ENCODE measurements at places on chromosomes 3 and 15. TPM values are rescaled to one million over a fixed set of nuclear protein-coding genes. Genes with fewer than 3 reads are reported as not detected.
A peak's percentile ranks its signal among the peaks of the same experiment; 100 is the strongest.

- DNase-seq, result peak; percentile 85
These were observed 103.5 kb upstream of the SLC7A14 start for GRCh38 chr3:170689296-170689829.

DNA sequence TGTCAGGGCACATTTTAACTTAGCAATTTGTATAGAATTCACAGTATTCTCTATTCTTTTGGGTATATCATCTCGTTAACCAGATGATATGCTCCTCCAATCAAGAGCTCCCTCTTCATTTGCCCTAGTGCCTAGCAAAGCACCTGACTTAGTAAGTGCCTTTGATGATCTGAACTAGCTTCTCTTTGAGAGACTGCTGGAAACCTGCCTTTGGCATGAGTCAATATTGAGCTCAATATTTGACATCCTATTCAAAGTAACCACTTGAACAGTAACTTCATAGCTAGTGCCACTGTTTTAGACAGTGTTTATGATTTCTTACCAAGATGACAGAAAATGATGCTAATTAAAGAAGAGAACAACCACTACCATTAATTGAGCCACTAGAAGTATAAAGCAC is 696.3 kb upstream of the UBE2E2 start:
- DNase-seq, result no peak

- no peak for DNase-seq
These were observed 14.4 kb upstream of the WNT7A start for GRCh38 chr3:13894096-13894806.

- DNase-seq, result no peak
These were observed 5.5 kb upstream of the RNF111 start for GRCh38 chr15:58981808-58982475.

GRCh38 chr3:130515755-130516154 is 1.2 kb upstream of the COL6A6 start:
- DNase-seq, result no peak

DNA sequence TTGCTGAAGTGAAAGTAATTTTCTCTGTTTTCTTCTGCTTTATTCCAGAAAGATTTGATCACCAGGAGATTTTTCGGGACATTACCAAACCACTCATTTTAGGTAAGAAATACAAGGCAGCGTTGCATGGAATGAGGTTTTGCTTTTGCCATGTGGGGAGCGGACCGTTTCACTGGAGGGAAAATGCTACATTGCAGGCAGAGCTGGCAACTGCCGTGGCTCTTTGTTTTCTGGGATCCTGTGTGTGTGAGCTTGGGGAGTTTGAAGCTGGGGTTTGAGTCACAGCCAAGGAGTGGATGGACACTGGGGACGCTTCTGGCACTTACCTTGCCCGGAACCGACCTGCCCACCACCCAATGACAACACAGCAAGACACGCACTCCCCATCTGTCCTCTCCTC is 109.9 kb downstream of the APBA2 start:
- DNase-seq, result no peak

GRCh38 chr3:128787256-128788253 is 61.6 kb downstream of the RAB7A start:
- DNase-seq, result peak; percentile 52

GRCh38 chr3:56988458-56989168 is 71.9 kb upstream of the SPATA12 start:
- peak; percentile 76 for DNase-seq

- DNase-seq, result peak; percentile 5
These were observed 53.5 kb upstream of the ADAMTS9 start for GRCh38 chr3:64741341-64741740.

DNA sequence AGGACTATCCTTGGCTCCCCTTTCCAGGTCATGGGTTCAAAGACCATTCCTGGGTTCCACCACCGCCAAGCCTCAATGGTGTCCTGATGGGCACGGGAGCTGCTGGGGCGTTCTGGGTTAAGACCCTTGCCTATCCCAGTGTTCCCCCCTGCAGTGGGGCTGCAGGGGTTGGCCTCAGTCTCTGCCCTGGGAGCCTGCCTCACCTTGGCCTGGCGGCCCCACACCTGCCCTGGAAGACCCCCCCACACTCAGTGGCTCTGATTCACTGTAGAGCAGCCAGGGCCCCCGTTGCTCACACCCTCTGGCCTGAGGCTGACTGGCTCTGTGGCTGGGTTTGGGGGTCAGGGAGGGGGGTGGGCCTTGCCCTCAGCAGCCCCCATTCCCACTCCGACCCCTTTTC is 22.0 kb downstream of the C15orf39 start:
- DNase-seq, result no peak

DNA sequence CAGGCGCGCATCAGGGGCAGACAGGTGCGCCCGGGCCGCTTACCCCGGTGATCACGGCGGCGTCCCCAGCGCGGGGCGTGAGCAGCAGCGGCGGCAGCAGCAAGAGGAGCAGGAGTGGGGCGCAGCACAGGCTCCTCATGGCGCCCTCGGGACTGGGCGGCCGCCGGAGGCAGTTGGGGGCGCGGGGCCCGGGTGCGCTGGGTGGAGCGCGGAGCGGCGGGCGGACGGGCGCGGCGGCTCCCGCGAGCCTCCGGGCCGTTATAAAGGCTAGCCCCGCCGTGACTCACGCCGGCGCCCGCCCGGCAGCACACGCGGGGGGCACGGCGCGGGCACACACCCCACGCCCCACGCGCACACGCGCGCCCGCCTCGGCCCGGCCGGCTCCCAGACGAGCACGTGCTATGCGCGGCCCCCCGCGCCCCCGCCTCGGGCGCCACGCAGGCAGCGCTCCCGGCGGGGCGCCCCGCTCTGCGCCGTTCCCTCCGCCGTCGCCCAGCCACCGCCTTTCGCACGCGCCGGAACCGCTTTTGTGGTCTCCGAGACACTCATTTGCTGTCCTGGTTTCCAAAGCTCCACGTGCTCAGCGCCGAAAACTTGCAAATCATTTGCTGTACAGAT is at the start of gene PROK2:
TSS of gene PROK2 (minus strand) at position 235 of the 618 bp plus-strand sequence. CDS start at position 139, 96 bp downstream.
- no peak for DNase-seq

Gene PIERCE2
- total RNA-seq, result 4.6 TPM

Gene GOLGA8F
- 0.11 TPM for total RNA-seq

Gene AADACL2
- not detected for total RNA-seq

Gene SEMA3G
- not detected for total RNA-seq

Gene ST8SIA2
- total RNA-seq, result 12.7 TPM

All from LHCN-M2 (cell line).